ENCODE measurements at places on chromosomes 11 and 22.

GRCh38 chr22:47166033-47166404 lies 403.6 kb downstream of the TBC1D22A start:
- DNase-seq, result no peak

DNA sequence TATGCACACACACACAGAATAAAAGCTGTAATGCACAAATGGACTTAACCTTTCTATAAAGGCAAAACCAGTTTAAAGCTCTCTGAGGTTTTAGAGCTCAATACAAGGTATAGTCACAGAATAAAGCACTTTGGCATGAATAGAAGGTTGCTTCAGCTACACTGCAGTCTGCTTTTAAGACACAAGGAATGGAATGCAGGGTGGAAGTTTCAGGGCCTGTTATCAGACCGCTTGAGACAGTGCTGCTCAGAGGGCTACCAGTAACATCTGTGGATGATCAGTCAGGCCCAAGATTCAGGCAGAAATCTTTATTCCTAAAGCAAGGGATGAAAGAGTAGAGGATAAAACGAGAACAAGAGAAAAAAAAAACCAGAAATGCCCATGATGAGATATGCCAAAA lies 46.7 kb downstream of the CD44 start:
- DNase-seq, result no peak

DNA sequence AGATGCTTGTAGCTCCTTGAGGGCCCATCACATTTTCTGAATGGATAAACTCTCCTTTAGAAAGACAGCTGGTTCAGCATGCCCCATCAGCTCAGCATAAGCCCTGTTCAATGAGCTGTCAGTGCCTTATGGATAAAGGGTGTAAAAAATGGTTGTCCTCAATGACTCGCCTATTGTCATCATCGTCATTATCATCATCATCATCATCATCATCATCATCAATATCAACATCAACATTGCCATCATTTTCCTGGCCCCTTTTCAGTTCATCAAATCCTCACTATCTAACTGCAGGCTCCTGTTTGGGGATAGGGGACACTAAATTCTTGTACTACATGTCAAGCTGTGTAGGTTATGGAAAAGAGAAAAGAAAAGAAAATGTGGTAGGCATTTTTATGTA lies 310.7 kb upstream of the MTNR1B start:
- no peak for DNase-seq

GRCh38 chr11:92667486-92668152 lies 301.8 kb upstream of the MTNR1B start:
- DNase-seq, result no peak

- no peak for DNase-seq
Observed at GRCh38 chr11:36343436-36343835, 47.3 kb downstream of the PRR5L start.

GRCh38 chr22:49357661-49358440 lies 469.8 kb downstream of the BRD1 start:
- no peak for DNase-seq

DNA sequence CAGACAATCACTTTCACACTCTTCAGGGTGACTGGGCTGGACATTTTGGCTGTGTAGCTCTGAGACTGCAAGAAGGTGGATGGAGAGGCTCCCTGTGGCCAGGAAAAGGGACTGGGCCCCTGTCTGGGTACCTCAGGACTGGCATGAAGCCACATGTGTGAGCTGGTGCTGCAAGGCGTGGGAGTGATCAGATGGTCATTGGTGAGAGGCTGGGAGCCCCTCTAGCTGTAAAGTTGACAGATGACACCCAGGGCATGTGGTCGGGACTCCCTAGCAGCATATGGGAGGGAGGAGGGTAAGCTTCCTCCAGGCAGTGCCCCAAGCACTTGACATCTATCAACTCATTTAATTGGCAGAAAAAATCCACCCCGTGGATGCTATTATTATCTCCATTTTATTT lies 18.9 kb upstream of the CABP2 start:
- no peak for DNase-seq

DNA sequence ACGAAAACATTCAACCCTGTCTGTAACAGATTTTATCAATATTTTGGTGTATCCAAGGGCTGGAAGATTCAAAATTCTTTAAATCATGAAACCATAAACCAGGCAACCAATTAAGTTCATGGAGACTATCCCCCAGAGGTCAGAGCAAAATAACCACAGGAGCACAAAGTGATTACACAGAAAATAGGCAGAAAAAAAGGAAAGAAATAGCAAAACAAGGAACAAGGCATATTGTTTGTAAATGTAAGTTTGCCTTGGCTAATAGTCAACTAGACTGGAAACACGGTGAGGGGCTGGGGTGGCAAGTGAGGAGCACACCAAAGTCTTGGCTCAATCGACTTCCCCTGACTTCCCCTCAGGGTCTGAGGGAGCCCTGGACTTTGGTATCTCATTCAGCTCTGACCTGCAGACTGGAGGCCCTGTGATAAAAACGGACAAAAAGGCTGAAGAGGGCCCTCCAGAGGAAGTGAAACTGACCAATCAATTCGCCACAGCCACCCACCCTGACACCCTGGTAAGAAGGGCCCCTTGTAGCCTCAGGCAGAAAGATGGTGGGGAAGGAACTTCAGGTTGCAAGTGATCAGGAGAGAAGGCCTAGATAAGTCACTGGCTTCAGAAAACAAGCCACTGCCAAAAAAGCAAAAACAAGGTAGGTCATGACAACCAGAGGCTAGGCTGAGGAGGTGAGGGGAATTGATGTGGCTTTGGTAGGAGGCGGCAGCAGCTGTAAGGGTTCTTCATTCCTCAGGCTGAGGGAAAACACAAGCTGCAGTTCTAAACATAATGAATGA lies 1.8 kb downstream of the SIK3 start:
- no peak for DNase-seq

- DNase-seq, result no peak
Observed at GRCh38 chr11:75480185-75481175, 45.3 kb downstream of the GDPD5 start.
